ENCODE measurements at places on chromosomes 5 and 9.
A peak's percentile ranks its signal among the peaks of the same experiment; 100 is the strongest.

DNA sequence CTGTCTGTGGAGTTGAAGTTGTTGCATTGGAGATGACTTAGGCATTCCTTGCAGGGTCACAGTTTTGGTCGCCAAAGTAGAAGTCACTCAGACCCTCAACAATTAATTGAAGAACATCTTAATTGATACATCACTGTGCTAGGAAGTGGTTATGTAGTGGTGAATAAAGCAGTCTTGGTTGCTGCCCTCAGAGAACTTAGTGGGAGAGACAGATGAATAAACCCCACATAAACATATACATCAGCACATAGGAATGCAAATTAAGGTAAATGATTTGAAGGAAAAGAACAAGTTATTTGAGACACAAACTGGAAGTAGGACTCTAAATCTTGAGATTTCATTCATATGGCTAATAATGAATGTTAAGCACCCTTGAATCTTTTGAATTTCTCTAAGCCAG, 25.7 kb downstream of the FAM174A start:
- no peak for DNase-seq

DNA sequence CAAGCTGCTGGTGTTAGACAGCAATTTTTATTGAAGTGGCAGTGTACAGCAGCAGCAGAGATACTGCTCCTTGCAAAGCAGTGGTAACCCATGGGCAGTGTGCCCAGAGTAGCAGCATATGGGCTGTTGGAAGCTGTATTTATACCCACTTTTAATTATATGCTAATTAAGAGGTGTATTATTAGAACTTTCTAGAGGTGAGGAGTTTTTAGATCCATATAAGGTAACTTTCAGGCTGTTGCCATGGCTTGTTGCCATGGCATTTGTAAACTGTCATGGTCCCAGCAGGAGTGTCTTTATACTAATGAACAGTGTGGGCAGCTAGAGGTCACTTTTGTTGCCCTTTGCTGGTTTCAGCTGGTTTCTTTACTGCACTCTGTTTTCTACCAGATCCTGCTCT, 3.7 kb upstream of the PJA2 start:
- DNase-seq, result no peak

GRCh38 chr5:27821681-27822080, 783.3 kb upstream of the CDH9 start:
- no peak for DNase-seq

GRCh38 chr5:158256096-158256495, 397.2 kb upstream of the CLINT1 start:
- DNase-seq, result no peak

GRCh38 chr9:117555964-117556629, 141.2 kb upstream of the ASTN2 start:
- peak; percentile 36 for DNase-seq
